ENCODE measurements at places on chromosomes 2 and 18.

- no peak for DNase-seq
Measured at GRCh38 chr2:1739961-1740715, 4.2 kb downstream of the PXDN start.

- DNase-seq, result no peak
Measured at GRCh38 chr2:24125956-24126355, 2.7 kb downstream of the FAM228B start.

DNA sequence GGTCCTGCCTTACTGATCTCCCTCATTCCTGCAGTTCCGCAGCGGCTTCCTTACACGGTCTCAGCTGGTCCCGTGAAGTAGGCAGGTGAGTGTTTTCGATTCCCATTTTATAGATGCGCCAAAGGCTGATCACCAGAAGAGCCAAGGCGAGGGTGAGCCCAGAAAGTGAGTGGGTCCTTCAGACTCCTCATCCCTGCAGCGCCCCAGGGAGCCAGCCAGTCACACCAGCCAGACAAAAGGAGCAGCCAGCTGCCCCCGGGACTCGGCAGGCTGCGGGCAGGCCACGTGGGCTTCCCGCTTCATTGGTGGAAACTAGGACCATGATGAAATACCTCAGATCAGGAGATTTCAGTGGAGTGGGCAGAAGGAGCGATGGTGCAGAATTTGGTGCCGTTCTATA is 85.9 kb downstream of the SMAD7 start:
- no peak for DNase-seq

DNA sequence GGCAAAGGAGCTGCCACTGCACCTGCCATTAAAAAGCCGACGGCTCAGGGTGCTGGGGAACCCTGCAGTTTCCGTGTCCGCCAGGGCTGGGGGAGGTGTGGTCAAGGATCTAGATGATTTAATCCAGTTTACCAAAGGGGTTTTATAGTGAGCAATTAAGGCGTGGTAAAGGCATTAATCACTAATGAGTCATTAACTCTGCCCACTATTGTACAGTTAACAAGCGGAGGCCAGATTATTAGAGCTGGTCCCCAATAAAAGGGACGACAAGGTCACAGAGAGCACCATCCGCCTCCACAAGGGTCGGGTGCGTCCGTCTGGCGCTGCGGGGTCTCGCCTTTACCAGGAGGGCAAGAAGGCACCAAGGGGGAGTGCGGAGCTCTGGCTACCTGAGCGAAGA is 9.6 kb downstream of the RAX start:
- DNase-seq, result no peak

GRCh38 chr18:23541349-23542093 is 38.2 kb downstream of the RMC1 start:
- DNase-seq, result no peak

DNA sequence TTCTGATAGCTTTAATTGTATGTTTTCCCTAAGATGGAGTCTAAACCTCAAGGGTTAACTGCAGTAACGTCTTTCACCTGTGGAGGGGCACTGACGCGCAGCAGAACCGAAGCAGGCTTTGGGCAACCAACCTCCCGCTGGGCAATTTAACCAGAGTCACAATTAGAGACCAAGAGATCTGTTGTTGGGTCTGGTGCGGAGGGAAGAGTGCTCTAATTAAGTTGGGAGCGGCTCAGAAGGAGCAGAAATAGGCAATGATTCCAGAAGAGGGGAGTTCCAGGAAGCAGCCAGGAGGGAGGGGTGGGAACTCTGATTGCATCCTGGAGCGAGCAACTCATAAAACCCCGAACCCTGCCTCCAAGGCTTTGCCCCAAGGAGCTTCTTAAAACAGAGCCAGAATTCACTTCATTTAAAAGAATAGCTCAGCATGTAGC is 245.8 kb downstream of the PAX3 start:
- DNase-seq, result no peak

- no peak for DNase-seq
Measured at GRCh38 chr2:165017966-165018596, 62.8 kb upstream of the SLC38A11 start.

DNA sequence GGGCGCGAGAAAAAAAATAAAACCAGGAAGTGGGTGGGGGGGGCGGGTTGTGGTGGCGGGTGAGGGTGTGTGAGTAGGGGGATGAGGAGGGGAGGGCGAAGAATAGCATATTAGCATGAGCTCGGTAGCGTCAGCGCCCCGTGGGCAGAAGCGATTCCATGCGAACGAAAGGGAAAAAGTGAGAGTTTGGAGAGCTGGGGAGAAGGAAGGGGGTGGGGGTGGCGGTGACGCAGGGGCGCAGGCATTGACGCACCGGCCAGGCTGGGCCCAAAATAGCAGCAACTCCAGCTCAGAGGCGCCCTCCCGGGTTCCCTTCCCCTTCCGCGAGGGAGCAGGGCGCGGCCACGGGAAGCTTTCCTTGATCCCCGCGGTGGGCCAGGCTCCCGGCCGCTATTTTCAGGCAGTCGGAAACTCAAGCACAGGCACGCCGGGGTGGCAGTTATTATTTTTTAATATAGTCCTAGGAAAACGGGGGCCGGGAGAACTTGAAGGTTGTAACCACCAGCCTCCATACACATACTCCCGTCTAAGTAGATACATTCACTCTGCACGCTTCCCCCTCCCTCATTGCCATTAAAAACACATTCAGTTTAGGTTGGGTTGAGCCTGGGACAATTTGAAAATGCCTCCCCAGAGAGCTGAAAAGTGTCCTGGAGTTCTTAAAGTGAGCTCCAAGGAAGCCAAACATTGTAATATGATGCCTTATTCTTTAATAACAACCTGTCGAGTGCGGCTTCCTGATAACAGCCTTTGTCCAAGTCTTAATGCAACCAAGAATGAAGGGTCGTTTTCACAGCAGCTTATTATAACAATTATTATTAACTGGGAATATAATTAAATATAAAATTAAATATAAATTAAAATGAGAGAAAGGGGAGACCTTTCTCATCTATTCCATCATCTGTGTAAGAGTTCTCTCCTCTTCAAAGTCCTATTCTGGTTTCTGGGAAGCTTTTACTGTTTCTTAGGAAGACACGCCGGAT is 2.3 kb upstream of the NR4A2 start:
- DNase-seq, result peak; percentile 76

DNA sequence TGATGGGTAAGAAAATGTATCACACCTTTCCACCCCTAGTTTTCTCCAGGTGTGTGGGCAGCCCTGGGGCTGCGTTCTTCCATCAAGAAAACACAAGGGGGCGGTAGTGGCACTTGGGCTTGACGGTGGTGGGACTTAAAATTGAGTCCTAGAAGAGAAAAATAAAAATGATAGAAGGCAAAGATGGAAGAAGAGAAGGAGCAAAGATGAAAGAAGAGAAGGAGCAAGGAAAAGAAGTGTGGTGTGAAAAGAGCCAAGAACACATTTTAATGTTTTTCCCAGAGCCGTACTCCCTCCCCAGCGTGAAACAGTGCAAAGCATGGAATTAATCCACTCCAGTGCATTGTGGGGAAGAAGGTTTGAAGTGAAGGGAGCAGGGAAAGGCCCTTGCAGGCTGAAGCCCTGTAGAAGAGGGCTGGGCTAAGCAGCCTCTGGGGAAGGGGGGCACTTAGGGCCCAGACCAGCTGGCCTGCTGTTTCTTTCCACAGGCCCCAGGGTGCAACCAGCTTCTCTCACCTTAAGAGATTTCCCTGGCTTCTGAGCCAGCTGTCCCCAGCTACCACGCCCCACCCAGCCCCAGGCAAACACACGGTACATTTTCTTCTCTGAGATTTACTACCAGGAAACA is 256.8 kb downstream of the RNF152 start:
- DNase-seq, result peak; percentile 27

DNA sequence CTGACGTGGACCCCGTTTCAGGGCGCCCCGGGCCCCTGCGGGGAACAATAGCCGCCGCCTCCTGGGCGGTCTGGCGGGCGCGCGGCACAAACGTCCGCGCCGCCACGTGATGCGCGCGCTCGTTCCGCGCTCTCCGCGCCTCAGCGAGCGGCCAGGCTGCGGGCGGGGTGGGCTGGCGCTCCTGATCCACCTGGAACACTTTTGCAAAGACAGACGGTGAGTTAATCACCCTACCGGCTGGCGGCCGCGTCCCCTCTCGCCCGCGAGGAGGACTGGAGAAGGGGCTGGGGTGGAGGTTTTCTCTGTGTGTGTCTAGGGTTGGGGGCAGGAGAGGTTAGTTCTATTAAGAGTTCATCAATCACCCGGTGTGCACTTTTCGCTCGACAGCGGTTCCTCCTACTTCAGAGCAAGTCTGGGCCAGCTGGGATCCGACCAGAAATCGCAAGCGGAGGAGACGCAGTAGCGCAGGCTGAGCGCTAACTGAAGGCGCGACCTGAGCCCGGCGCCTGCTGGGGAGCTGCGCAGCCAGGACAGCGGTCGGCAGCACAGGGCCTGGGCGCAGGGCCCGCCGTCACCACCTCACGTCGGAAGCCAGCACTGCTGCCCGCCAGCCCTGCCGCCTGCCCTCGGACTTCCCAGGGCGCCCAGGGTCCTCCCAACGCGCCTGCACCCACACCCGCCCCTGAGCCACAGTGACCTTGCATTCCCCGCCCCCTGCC is 10.3 kb upstream of the HOXD1 start:
- no peak for DNase-seq

GRCh38 chr2:145379934-145380333 is 860.0 kb upstream of the ZEB2 start:
- DNase-seq, result no peak

DNA sequence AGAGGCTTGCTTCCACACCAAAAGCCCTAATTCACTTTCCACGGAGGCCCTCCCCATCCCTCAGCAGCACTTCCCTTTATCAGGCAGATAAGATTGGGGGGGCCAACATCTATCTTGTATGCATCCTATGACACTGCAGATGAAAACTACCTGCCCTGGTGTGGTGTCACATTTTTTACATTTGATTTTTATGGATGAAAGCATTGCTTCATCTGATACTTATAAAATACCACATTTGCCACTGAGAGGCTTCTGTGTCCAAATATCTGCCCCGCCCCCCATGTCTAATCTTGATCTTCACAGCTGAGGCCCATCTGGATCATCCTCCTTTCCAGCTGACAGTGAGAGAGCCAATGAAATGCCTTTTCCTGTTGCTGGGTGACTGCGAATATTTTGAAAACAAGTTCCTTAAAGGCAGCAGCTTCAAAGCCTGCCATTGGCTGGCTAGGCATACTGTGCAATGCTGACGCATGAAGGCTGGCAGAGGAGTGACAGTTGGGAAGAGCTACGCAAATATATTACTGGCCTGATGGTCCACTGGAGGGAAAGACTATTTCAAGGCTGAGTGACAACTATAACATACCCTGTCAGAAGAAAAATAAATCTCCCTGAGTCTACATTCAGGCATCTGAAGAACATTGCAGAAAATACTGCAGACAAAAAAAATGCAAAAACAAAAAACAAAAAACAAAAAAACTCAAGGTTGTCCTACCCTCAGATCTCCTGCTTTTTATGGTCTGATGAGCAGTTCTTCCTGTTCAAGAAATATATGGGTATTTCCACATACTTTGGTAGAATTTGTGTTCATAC is 318.7 kb downstream of the PDE11A start:
- no peak for DNase-seq

GRCh38 chr2:174331595-174332216 is 3.0 kb upstream of the SP9 start:
- no peak for DNase-seq

DNA sequence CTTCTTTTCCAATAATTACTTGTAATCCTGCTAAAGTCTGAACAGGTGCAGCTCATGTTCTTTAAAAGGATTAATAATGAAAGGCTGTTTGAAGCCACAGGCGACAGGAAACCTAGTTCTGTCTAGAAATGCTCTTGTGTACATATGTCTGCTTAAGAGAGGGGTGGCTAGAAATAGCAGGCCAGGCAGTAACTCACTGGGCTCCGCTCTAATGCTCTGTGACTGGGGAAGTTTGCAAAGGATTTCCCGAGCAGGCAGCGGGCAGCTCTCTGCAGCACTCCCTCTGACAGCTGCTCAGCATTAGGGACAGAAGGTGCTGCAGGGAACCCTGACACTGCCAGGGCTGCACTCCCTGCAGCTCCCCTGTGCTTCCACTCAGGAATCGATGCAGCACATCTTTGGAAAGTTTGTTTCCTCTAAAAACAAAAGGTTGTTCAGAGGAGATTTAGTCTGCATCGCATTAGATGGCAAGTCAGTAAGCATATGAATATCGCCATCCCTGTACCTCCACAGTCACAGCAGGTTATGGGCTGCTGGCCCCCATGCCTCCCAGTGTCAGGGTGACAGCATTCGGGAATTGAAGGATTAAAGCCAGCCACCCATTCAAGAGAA is 33.1 kb upstream of the TTC39C start:
- no peak for DNase-seq
